Purkinje cell (primary cell): ENCODE measurements at places on chromosomes 1 and 21. TPM values are rescaled to one million over a fixed set of nuclear protein-coding genes. Genes with fewer than 3 reads are reported as not detected.

The SLAMF8 gene
- polyA plus RNA-seq = not detected in 2 replicates

The KCNJ15 gene
- polyA plus RNA-seq = not detected in 2 replicates

The OR2M5 gene
- not detected in 2 replicates for polyA plus RNA-seq

The PDXK gene
- 12.9 and 14.2 TPM in 2 replicates for polyA plus RNA-seq

The CR1L gene
- not detected in 2 replicates for polyA plus RNA-seq

The DCDC2B gene
- not detected in 2 replicates for polyA plus RNA-seq

The LCE2A gene
- polyA plus RNA-seq = not detected in 2 replicates

The AGT gene
- 0.48 and 1.9 TPM in 2 replicates for polyA plus RNA-seq

The ADAMTSL4 gene
- polyA plus RNA-seq = not detected in 2 replicates

The ACTN2 gene
- 1.0 and 5.0 TPM in 2 replicates for polyA plus RNA-seq

The RIMKLA gene
- polyA plus RNA-seq = 4.9 TPM in 2 replicates

The OR2AK2 gene
- not detected in 2 replicates for polyA plus RNA-seq

The HLX gene
- polyA plus RNA-seq = 0.17 TPM in 1 of 2 replicates, not detected in the other
